ENCODE measurements at places on chromosomes 3 and 15.

GRCh38 chr3:95387242-95388021 lies 1324.6 kb downstream of the NSUN3 start:
- DNase-seq, result no peak

DNA sequence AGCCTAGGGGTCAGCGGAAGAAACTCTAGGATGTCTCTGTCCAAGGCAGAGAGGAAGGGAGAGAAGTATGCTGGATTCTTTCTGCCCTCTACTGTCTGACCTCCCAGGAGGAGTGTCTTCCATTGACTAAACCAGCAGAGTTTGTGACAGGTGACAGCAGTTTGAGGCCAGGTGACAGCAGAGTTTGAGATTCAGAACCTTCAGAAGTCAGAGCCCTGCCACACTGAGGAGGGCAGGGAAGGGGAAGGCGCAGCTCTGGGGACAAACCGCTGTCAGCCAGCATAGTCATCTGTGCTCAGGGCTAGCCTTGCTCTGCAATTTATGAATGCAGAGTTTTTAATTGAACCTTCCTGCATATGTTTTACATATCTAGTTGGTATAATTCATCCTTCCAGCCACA lies 12.3 kb downstream of the NRROS start:
- DNase-seq, result no peak

- DNase-seq, result no peak
These were observed 107.0 kb downstream of the CPN2 start for GRCh38 chr3:194244167-194244566.

- no peak for DNase-seq
These were observed 107.1 kb upstream of the UBE2E2 start for GRCh38 chr3:23096041-23096440.

- DNase-seq, result no peak
These were observed 17.7 kb upstream of the SENP7 start for GRCh38 chr3:101530686-101531047.

All from WERI-Rb-1 (cell line).